Hematopoietic multipotent progenitor cell treated with erythropoietin and hydrocortisone succinate and interleukin-3 and kit ligand, for 6 days (in vitro differentiated cells): ENCODE measurements at places on chromosomes 4 and X.

GRCh38 chr4:109214622-109215301 is 87.7 kb downstream of the COL25A1 start:
- no peak for DNase-seq

DNA sequence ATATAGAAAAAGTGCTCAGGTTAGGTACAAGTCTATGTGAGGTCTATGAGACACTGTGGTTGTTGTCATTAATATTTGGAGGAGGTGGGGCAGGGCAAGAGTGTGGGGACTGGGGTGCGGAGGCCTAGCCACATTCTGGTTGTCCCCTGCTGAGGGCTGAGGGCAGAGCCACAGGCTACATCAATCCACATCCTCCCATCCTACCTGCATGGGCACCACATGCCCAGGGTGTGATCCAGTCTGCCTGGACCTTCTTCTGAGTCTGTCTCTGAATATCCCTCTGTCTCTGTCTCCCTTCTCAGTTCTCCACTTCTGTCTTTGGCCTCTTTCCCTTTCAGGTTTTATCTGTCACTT is 1.2 kb upstream of the GATA1 start:
- no peak for DNase-seq

DNA sequence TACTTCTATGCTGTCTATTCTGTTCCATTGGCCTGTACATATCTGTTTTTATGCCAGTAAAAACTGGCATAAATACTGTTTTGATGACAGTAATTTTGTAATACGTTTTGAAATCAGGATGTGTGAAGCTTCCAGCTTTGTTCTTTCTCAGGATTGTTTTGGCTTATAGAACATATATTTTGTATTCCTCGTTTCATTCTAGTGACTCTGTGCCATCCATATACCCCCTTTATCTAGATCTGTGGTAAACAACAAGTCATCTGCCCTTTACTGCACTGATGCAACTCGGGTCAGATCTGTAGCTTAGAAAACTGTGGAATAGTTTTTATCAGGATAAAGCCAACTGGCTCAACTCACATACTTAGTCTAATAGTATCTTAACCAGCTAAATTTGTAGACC is 233.7 kb downstream of the PRDM5 start:
- no peak for DNase-seq

DNA sequence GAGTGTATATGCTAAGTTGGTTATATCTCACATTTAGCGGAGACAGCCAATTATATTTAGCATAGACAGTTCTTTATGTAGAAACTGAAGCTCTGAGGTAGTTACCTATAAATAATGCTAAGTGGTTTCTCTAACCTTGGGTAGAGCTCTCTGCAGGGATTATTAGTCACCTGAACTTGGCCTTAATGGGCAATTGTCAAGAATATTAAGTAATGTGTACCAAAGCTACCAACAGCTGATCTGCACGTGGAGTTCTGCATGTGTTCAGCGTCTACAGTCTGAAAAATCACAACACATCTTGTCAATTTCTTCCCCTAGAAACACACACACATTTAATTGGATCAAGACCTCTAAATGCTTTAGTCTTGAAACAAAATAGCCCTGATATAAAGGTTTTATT is 740.6 kb upstream of the FAM241A start:
- DNase-seq, result no peak

DNA sequence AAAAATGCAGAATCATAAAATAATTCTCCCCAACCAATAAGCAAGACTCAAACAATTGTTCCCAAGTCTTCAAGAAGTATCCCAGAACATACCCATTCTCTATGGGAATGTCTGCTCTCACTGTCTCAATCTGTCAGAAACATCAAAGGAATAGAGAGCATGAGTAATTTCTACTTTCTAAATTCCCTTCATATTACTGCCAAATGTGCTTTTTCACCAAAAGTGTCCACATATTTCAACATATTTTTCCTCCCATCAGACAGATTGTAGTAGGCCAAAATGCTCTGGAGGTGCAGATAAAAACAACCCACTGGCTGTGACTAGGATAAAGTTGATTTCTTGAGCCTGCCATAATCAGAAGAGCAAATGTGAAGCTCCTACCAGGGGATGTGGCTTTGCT is 692.0 kb upstream of the FAM241A start:
- no peak for DNase-seq

- DNase-seq, result no peak
These were observed 127.4 kb upstream of the ENPP6 start for GRCh38 chr4:184344899-184345572.

DNA sequence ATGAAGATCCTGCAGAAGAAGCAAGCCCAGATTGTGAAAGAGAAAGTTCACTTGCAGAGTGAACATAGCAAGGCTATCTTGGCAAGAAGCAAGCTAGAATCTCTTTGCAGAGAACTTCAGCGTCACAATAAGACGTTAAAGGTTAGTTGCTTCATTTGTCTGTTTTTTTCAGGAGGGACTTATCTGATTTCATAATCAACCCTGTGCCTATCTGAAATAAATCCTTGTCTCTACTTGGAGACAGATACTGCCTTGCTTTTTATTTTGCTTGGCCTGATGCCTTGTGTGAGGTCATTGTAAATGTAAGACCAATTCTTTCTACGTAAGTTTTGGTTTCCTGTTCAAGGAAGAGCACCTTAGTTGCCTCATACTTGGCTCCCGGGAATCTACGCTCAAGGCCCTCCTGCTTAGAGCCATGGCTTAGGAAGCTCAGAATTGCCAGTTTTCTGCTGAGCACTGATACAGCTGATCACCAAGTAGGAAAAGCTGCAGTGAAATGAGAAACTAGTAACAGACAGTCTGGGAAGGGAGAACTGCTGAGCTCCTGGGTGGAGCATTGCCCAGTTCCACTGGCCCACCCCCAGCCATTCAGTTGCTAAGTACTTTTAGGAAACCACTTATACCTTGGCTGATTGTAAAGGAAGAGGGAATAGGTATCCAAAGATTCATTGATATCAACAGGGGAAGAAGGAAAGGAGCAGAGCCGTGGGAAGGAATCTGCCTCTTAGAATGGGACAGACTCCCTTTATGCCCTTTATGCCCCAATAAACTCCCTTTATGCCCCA is 41.8 kb downstream of the RBBP7 start:
- DNase-seq, result peak; percentile 38

DNA sequence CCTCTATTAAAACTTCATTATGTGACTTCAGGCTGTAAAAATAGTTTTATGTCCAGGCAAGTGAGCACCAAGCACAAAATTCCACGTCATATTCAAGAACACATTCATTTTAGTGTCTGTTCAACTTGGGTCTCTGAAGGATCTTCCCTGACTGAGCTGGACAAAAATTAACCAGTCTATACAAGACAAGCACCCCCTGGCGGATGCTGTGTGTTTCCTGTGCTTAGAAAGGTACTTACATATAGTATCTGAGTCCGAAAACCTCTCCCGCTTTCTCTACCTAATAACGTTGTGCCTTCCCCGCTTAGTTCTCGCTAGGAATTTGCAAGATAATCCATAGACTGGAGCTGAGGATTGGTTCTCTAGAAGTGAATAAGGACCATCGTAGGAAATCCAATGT is 2214.5 kb upstream of the TENM3 start:
- DNase-seq, result peak; percentile 63

- no peak for DNase-seq
These were observed 945.3 kb upstream of the GRIA3 start for GRCh38 chrX:122238801-122239200.

DNA sequence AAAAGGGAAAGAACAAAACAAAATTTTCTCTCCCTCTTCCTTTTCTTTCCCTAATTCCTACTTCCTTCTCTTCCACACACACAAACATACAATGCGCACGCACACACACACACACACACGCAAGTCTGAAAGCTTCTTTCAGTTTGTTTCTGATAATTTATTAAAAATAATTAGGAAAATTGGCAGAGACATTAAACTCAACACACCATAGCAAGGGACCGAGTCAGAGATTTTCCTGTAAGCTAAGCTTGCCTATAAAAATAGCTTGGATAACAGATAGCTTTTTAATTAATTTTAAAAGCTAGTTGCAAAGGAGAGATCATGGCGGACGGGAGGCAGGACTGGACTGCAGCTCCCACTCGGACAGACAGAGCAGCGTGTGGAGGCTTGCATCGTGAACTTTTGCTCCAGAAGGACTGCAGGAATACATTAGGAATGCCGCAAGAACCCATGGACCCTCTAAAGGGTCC is 92.6 kb upstream of the MAPK10 start:
- DNase-seq, result no peak

GRCh38 chrX:11751261-11751660 is 6.8 kb upstream of the MSL3 start:
- no peak for DNase-seq

GRCh38 chr4:57220734-57221133 is 110.5 kb upstream of the IGFBP7 start:
- no peak for DNase-seq

DNA sequence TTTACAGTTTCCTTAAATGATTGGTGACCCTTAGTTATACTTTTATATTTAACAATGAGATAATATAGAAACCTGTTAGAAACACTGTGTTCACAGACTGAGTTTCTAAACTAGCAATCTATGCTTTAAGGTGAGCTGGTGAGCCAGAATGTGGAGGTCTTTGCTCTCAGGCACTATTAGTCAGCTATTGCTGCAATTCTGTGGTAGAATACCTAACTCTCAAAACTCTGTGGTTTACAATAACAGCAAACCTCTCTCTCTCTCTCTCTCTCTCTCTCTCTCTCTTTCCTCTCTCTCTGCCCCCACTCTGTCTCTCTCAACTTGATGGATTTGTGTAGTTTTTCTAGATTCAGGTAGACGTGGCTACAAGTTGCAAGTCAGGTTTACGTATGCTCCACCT is 17.6 kb upstream of the LCORL start:
- no peak for DNase-seq

DNA sequence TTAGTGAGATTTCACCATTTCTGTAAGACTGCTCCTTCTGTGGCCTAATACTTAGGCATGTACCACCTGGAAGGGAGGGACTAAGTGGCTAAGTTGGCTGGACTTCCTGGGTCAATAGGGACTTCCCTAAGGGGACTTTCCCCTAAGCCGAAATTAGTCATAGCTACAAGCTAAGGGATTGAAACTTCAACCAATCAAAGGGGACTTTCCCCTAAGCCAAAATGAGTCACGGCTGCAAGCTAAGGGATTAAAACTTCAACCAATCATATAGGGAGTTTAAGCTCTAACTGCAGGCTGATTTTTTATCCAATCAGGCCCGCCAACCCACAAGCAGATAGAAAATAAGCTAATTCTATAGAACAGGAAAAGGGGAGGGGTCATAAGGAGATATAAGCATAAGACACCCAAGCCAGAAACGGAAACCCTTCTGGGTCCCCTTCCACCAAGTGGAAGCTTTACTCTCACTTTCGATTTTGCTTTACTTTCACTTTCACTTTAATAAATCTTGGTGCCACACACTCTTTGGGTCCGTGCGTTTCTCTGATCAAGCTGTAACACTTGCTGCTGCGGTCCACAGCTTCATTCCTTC is 382.8 kb downstream of the KLHL4 start:
- no peak for DNase-seq

DNA sequence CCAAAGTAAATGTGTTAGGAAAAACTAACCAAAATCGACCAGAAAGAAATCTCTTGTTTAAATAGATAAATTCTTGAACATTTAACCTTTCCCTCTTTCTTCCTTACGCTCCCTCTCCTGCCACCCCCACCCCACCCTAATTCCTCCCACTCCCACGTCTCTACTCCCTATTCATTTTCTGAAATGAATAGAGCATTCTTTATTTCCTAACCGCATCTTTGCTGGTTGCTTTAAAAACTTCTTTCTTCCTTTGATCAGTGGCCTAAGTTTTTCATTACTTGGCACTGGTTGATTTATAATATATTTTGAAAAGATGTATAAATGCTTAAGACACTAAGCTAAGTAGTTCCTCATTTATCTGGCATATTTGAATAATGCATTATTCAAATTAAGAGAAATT is 33.9 kb downstream of the BMPR1B start:
- DNase-seq, result no peak

GRCh38 chr4:42768125-42768748 is 111.3 kb upstream of the ATP8A1 start:
- no peak for DNase-seq

GRCh38 chr4:89805297-89805696 is 31.7 kb downstream of the SNCA start:
- peak; percentile 48 for DNase-seq

- DNase-seq, result no peak
These were observed 110.3 kb upstream of the PDHA2 start for GRCh38 chr4:95729596-95729995.

DNA sequence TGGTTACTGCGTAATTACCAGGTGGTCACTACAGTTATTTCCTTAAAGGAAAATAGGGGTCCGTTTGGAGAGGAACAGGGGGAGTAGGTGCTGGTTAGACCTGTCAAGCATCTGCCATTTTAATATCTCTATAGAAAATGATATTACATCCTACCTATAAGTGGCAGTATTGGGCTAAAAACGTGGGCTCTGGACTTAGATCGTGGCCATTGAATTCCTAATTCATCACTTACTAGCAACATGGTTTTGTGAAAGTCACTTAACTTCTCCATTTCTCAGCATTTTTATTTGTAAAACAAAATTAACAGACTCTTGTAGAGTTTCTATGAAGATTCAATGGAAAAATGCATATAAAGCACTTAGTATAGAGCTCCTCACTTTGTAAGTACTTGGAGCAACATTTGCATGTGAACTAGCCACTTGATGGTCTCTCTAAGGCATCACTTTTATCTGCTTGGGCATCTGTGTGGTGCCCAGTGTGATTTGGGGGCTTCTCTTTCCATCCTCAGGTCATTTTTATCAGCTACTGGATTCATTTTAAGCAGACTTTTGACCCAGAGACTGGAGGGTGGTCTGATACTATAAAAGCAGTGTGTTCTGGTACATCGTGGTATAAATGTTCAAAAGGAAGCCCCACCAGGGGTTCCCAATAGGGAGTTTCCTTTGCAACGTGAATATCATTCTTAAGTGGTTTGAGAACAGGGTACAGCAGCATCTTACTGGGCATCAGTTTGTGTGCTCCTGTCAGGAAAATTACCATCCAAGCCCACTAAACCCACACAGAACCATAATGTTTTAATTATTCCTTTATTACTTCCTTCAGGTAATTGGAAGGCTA is 42.7 kb upstream of the RASSF6 start:
- peak; percentile 83 for DNase-seq

DNA sequence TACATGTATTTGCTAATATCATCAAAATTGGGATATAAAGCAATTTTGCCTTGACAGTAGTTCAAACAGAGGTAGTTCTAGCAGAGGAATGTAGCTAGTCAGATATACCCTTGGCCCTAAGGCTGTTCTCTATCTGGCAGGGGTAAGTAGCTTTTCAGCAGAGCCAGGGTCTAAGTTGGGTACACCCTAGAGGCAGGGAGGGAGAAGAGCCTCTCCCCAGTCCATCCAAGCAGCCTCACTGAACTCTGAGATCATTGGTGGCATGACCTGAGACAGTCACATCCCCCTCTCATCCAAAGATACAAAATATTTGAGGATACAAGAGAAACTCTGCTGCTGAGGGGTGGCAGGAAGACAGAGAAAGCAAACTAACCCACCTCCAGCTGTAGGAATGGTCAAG is 343.7 kb downstream of the DHX15 start:
- no peak for DNase-seq

- DNase-seq, result no peak
These were observed 707 bp downstream of the SLC9A6 start for GRCh38 chrX:135985973-135986310.

- DNase-seq, result no peak
These were observed 6.7 kb downstream of the GPR34 start for GRCh38 chrX:41695426-41695825.

GRCh38 chr4:101239665-101240064 is 107.7 kb downstream of the PPP3CA start:
- DNase-seq, result no peak

- DNase-seq, result no peak
These were observed 11.9 kb upstream of the HMGB2 start for GRCh38 chr4:173346074-173346473.

GRCh38 chr4:160316036-160316435 is 1213.2 kb downstream of the RAPGEF2 start:
- no peak for DNase-seq

- DNase-seq, result peak; percentile 91
These were observed 599 bp downstream of the NUP54 start for GRCh38 chr4:76147454-76148141.
